Smooth muscle cell of the brain vasculature (primary cell): ENCODE measurements at places on chromosomes 5 and 9.

GRCh38 chr9:30575691-30576090 is 1808.8 kb upstream of the ACO1 start:
- no peak for DNase-seq

- DNase-seq = no peak
Measured at GRCh38 chr5:73435759-73436534, 12.6 kb downstream of the FOXD1 start.

DNA sequence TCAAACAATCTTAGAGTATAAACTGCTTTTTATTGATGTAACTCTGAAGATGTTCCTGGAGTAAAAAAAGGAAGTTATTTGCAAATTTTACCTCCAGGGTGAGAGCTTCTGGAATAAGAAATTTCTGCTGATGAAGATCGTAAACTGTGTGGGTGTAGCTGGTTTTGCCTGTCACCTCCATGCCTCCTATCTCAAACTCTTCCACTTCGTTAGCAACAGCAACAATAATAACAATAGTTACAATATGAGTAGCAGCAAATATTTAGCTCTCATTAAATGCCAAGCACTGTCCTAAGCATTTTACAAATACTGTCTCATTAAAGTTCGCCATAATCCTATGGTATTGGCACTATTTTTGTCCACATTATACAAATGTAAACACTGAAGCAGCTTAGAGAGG is 57.9 kb downstream of the GCNT1 start:
- DNase-seq = no peak

GRCh38 chr5:73998489-73998888 is 372.5 kb downstream of the ARHGEF28 start:
- peak; percentile 29 for DNase-seq

GRCh38 chr9:105264380-105264779 is 19.9 kb downstream of the SLC44A1 start:
- no peak for DNase-seq

GRCh38 chr5:134524272-134524825 is 1.1 kb upstream of the JADE2 start:
- DNase-seq = no peak

DNA sequence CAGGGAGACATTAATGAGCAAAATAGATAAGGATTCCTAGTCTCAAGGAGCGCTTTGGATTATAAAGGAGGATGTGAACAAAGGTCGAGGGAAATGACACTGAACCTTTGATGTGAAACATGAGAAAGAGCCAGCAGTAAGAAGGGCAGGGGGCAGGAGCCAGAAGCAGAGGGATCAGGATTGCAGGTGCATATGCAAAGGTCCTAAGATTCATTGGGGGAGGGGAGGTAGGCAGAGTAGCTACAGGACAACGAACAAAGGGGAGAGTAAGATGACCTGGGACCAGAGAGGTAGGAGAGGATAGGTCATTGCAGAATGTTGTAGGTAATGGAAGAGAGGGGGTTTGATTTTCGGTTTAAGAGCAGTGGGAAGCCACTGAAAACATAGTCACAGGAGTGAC is 129.2 kb upstream of the TRPM3 start:
- DNase-seq = no peak

- no peak for DNase-seq
Measured at GRCh38 chr5:133297293-133297692, 245.5 kb downstream of the HSPA4 start.

DNA sequence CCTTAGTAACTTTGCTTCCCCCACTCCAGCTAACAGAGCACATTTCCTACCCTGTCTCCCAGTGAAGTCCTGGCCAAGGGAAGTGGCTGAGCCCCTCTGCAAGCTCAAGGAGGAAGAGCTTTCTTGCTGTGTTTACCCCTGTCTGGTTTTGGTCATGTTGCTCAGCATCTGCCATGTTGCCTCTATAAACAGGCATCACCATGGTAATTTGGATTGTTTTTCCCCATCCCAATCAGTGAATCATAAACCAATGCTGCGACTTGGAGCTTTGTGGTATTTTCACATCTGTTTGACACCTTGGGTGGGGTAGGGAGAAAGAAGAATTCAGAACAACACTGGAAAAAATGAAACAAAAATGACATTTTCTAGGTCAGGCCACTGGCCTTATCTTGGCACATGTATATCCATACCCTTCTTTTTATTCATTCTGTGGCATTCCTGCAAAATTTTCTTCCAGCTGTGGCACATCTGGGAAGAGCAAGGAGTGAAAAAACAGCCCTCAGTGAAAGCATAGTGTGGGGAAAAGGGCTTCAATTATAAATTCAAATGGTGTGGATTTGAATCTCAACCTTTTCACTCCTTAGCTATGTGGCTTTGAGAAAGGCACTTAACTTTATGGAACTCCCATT is 42.5 kb downstream of the SLIT3 start:
- no peak for DNase-seq

- peak; percentile 43 for DNase-seq
Measured at GRCh38 chr5:89315286-89316100, 432.5 kb upstream of the MEF2C start.

- DNase-seq = no peak
Measured at GRCh38 chr5:38846379-38847011, 683 bp downstream of the OSMR start.

- no peak for DNase-seq
Measured at GRCh38 chr5:52776116-52776515, 11.6 kb upstream of the ITGA1 start.

- no peak for DNase-seq
Measured at GRCh38 chr5:177005619-177006264, 837 bp downstream of the UIMC1 start.

DNA sequence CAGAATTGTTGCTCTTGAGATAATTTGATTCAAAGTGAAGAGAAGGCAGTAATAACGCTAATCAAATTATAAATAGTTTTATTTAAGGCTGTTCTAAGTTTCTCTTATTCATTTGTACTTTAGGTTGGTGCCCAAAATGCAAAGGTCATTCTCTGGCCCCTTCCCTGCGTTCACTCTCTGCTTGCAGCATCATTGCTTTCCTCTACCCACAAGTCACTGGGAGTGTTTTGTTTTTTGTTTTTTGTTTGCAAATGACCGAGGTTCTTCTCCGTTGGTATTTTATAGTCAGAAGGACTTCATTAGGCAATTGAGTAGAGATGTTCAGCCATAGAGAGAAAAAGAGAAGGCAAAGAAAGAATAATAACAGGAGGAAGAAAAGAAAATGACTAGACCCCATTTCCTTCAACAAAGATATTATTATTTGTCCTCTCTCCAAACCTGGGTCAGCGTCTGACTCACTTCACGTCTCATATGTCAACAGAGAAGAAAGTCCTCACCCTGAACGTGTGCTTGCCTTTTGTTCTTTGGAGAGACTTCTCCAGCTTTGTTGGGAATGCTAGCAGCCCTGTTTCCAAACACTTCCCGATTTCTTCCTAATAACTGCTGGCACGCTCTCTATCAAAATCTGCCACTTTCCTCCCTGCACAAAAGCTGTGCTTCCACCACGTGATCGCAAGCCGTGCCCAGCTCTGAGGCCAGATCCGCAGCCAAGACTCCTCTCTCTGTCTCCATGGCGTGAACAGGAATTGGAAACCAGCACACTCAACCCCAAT is 119.8 kb downstream of the EBF1 start:
- DNase-seq = no peak

GRCh38 chr5:171010086-171010485 is 148.3 kb downstream of the RANBP17 start:
- no peak for DNase-seq

DNA sequence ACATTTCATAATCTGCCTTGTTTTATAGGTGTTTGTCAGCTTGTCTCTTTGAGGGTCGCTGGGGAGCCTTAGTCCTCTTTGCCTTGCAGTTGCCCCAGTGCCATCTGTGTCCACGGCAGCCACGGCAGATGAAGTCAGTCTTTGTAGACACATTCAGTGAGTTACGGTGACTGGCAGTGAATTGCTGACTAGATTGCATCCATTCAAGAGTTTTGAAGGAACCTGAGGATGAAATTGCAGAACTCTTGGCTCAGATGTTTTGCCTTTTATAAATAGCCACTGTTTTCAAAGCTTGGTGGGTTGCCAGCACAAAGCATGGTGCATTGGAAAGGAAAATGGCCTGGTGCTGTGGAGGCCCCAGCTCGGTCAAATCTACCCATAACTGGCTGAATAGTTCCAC is 125.6 kb downstream of the TRIO start:
- DNase-seq = no peak

DNA sequence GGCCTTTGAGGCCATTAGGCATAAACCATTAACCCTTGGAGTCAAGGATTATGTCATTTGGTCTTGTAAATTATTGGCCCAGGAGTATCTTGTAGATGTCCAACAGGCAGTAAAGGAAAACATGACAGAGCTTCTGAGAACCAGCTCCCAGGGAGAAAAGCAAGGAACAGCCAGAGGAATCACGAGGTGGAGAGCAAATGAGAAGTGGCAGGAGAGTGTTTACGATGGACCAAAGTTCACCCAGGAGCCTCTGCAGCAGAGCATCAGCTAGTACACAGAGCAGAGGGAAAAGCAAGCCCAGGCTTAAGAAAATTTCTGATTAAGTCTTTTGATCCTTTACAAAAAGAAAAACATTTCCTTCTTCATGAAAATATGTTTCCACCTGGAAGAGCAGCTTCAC is 206.2 kb downstream of the NDUFS4 start:
- no peak for DNase-seq

DNA sequence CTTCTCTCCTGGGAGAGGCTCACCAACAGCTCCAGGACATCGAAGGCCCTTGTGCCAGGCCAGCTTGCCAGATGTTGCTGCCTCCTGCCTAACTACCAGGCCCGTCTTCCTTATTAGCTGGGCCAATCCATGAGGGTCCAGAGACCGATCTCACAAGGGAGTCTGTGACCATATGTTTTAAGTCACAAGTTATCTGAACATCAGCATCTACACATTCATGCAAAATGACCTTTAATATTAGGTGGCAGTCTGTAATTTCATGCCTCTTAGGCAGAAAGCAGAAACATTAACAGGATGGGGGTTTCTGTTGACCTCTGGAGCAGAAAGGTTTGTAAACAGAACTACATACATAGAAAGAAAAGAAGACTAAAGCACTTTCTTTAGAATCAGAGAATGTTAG is 75.1 kb upstream of the SLC25A51 start:
- no peak for DNase-seq

DNA sequence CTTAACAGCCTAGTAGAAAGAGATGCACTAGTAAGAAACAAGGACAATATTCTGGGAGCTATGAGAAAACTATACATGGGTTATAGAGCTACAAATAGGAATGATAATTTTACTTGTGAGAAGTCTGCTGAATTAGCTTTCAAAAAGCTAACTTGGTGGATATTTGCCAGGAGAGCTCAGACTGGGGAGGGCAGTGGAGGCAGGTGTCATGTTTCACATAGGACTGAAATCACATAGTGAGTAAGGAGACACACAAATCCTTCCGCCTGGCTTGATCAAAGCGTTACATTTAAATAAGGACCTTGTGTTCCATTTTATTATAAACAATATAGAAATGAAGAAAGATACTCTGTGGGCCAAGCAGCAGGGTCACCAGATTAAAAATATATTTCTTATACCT is 235.0 kb downstream of the ISL1 start:
- no peak for DNase-seq

GRCh38 chr9:126157826-126158587 is 168.6 kb upstream of the MVB12B start:
- no peak for DNase-seq

DNA sequence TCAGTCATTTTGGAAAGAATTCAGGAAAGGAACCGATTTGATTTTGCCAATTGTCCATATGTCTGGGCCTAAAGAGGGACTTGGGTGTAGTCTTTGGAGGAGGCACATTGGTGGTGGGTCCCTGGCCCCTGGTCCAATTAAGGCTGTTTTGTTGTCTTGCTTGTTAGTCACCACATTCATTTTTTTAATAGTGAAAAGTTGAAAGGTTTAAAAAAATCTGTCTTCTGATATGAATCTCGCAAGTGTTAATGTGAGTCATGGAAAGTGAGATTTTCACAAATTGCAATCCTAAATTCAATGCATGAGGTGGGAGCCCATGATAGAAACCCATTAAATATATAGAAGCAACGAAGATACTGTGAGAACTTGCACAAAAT is 165.9 kb upstream of the OTULINL start:
- DNase-seq = no peak

- DNase-seq = no peak
Measured at GRCh38 chr5:79076819-79077218, 7.3 kb downstream of the BHMT2 start.

DNA sequence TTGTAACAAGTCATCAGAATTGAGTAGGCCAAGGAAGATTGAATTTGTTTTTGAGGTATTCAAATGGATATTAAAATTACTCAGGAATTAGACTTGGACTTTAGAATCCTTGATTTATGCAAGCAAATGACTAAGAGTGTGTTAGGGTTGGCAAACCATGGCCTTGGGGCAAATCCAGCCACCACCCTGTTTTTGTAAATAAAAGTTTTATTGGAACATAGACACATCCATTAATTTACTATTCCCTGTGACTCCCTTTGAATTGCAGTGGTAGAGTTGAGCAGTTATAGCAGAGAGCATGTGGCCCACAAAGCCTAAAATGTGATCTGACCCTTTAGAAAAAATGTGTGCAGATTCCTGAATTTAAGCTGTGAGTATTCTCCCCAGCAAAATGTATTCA is 115.6 kb downstream of the WDR70 start:
- no peak for DNase-seq
